A673 (cell line): ENCODE measurements at places on chromosomes 13 and 19.

- no peak for DNase-seq
These were observed 528.2 kb downstream of the LMO7 start for GRCh38 chr13:76164290-76164689.

GRCh38 chr13:28623782-28624706 lies 34.9 kb upstream of the POMP start:
- peak; percentile 27 for DNase-seq

GRCh38 chr19:6527893-6528543 lies 2.8 kb upstream of the TNFSF9 start:
- no peak for DNase-seq

DNA sequence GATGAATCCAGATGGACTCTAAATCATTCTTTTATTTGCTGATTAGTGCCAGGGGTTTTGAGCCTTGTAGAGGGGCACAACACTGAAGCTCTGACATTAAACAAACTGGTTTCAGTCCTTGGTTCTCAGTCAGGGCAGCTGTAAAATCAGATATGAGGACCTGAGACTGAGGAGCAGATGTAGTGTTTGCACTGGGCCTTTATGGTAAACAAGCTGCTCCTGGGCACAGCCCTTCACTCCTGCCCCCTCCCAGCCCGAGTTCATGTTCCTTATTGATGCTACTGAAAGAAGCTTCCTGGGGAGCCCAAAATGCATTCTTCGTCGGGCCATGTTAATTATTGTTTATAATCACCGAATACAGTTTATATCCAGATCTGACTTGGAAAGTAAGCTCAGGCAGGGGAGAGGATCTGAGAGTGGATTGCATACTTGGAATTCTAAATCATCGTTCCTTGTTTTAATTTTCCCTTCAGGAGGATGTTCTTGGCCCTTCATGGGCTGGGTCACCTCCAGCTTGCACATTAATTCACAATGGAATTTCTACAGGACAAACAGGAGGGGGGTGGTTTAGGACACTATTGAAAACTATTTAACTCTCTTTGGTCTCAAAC lies 213.5 kb downstream of the FGF9 start:
- no peak for DNase-seq

- no peak for DNase-seq
These were observed 4.1 kb upstream of the IGSF23 start for GRCh38 chr19:44609219-44609618.

DNA sequence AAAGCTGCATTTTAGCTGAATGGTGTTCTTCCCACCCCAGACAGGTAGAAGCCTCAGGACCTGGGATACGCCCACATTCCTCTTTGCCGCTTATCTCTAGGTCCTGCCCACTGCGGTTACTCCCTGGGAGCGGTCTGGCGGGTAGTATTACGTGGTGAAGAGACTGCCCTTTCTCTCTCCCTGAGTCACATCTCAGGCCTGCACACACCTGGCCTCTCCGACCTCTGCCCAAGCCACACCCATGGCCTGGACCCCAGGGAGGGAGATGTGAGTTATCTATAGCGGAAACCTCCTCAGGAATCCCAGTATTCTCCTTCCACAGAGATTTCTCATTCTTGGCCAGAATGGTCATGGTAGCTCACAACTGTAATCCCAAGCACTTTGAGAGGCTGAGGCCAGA lies 17.3 kb downstream of the RHPN2 start:
- DNase-seq: no peak

GRCh38 chr13:65656740-65657329 lies 1573.3 kb downstream of the PCDH9 start:
- DNase-seq: peak; percentile 13

DNA sequence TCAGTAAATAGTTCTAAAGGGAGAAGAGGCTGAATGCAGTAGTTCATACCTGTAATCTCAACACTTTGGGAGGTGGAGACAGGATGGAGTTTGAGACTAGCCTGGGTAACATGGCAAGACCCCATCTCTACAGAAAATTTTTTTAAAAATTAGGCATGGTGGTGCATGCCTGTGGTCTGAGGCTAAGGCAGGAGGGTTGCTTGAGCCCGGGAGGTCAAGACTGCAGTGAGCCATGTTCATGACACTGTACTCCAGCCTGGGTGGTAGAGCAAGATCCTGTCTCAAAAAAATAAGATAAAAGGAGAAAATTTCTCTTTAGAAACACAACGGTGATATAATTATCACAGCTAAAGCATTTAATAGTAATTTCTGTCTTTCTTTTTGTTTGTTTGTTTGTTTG lies 57.1 kb downstream of the SIPA1L3 start:
- no peak for DNase-seq

- no peak for DNase-seq
These were observed 77.9 kb upstream of the KCTD15 start for GRCh38 chr19:33718651-33719254.

- no peak for DNase-seq
These were observed 469 bp upstream of the RNF6 start for GRCh38 chr13:26222520-26223046.

GRCh38 chr19:18141031-18141430 lies 11.9 kb upstream of the PIK3R2 start:
- no peak for DNase-seq

DNA sequence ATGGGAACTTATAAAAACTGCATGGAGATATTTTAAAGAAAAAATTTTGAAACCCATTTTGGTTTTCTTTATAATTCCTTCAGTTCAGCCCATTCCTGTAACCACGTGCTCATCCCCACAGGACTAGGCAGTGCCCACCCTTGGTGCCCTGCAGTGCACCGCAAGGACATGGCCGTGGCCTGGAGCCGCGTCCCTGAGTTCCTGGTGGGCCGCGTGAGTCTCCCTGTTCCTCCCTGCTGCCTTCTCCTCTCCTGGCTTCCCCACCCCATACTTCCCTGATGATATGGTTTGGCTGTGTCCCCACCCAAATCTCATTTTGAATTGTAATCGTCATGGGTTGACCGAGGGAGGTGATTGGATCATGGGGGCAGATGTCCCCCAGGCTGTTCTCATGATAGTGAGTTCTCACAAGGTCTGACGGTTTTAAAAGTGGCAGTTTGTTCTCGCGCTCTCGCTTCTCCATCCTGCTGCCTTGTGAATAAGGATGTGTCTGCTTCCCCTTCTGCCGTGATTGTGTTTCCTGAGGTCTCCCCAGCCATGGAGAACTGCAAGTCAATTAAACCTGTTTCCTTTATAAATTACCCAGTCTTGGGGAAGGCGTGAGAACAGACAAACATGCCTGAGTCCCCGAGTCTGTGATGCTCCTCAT lies 31.6 kb upstream of the TFDP1 start:
- DNase-seq: no peak

DNA sequence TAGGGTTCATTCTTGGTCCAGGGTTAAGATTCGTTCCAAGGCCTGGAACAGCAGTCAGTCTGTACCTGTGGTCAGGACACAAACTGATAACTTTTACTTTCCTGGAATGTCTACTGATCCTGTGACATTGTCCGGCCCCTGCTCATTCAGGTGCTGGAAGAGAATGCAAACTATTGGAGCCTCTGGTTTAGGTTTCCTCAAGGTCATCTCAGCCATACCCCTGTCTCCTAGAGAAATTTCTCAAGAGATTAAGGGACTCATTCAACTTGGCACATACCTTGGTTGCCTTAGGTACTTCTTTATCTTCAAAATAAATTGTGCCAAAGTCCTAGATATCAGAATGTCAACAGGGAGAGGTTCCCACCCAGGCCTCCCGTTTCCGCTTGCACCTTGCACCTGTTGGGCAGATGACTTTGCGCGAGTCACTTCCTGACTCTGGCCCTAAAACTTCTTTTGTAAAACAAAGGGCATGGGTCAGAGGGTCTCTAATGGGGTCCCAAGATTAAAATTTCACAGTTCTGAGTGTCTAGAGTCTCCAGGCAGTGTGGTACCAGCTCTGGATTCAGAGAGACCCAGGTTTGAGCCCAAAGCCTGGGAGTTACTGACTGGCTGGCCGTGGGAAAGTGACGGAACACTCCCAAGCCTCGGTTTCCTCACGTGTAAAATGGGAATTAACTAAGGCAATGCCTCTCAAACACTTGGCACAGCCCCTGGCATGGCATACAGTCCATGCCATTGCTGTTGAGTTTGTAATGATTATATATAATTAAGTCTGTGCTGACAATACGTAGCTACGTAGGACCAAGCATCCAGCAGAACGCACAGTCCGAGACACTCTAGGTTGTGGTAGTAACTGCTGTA lies 25.8 kb upstream of the CYP2S1 start:
- DNase-seq: no peak

- DNase-seq: no peak
These were observed 56.1 kb downstream of the MRPL57 start for GRCh38 chr13:21232599-21232998.

GRCh38 chr19:19355606-19356139 lies 35.0 kb downstream of the MAU2 start:
- no peak for DNase-seq

GRCh38 chr19:43767316-43767715 lies 12.6 kb upstream of the SMG9 start:
- DNase-seq: no peak

- DNase-seq: no peak
These were observed at the start of gene HRC for GRCh38 chr19:49155005-49155819. Gene HRC, minus strand, starts transcription at chr19:49155396. Its CDS starts 159 bp downstream, at chr19:49155237.

DNA sequence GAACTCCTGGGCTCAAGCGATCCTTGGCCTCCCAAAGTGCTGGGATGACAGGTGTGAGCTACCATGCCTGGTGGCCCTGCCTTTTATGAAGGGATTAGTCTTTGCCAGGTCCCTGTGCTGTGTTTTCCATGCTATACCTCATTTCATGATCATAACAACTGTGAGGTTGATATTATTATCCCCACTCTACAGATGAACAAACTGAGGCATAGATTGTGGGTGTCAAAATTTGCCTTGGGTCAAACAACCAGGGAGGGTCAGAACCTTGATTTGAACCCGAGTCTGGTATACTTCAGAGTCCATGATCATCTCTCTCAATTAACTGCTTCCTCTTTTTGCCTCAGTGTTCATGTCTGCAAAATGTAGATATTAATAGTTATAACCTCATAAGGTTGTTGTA lies 6.9 kb downstream of the PINLYP start:
- DNase-seq: no peak

- DNase-seq: no peak
These were observed 1.4 kb upstream of the CERS1 start for GRCh38 chr19:18897094-18898029.

DNA sequence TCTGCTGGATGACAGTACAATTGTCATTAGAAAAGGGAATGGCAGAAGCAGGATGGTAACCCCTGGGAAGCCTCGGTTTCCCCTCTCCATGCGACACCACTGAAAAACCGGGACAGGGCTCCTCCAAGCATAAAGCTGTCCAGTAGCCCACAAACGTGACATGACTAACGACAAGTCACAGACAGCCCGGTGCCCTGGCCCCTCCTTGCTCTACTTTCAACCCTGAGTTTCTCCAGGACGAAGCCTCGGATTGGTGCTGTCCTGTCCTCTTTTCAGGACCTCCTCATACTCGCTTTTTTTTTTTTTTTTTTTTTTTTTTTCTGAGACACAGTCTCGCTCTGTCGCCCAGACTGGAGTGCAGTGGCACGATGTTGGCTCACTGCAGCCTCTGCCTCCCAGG lies 16.3 kb downstream of the DPP9 start:
- DNase-seq: no peak

GRCh38 chr19:39078436-39079200 lies 5.5 kb upstream of the ACP7 start:
- no peak for DNase-seq

DNA sequence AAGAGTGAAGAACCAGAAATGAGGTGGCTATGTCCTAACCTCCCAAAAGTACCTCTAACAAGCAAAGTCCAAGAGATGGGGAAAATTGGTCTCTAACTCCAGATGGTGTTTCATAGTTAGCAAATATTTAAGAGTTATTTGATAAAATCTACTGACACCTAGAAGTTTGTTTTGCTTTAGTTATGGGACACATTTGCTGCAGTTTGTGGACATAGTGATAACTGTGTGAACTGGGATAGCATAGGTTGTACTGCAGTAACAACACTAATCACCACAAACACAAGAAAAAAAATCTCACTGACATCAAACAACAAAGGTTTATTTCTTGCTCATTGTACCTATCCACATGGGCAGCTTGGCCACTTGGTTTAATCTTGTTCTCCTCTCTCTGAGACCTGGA lies 965.0 kb upstream of the SPRY2 start:
- no peak for DNase-seq

DNA sequence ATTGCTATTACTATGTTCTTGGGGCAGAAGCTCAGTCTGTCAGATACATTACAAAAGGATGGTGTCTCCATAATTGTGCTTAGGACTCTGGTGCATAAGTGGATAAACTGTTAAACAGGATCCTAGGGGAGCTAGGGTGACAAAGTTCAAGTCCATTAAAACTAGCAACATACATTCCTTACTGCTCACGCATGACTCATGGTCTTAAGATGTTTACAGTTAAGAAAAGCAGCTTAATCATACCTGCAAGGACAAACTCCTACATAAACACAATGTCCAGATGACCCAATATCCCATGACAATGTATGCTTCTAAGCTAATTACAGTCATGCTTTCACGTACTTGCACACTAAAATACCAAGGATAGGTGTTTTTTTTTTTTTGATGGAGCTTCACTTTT lies 3.5 kb upstream of the ZNF701 start:
- DNase-seq: no peak

GRCh38 chr19:50420127-50420526 lies 1.4 kb downstream of the SPIB start:
- DNase-seq: no peak

GRCh38 chr13:42064966-42065365 lies 16.5 kb downstream of the DGKH start:
- DNase-seq: no peak
